ENCODE measurements at places on chromosomes 3 and 15.

DNA sequence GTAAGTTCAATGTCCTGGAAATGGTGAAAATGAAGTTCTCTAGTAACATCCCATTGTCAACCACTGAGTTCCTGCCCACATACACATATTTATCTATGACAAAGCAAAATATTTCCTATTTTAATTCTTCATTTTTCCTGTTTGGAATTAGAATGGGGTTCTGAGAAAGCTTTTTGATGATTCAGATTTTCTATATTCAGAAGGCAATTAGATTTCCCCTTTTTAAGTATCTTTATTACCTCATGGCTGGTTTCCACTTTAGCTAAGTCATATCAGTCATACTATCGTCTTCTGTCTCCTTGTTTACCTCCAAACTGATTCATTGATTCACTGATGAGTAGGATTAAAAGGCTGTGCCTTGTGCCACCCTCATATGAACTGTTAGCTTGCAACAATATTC is 17.9 kb downstream of the ETFA start:
- no peak for DNase-seq

DNA sequence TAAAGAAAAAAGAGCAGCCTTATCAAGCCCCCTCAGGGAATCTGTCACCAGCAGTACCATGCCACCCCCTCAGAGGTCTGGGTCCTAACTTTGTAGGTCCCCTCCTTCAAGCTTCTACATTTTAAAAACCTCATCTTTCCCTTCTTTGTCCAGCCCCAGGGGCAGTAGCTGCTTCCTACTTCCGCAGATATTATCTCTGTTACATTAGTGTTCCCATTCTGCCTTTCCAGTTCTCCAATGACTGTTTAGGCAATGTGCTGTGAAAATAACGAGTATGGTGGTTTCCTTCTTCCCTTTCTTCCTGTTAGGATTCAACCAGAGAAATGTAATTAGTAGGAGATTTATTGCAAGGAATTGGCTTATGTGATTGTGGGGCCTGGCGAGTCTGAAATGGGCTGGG is 126.1 kb upstream of the TNIK start:
- DNase-seq = no peak

DNA sequence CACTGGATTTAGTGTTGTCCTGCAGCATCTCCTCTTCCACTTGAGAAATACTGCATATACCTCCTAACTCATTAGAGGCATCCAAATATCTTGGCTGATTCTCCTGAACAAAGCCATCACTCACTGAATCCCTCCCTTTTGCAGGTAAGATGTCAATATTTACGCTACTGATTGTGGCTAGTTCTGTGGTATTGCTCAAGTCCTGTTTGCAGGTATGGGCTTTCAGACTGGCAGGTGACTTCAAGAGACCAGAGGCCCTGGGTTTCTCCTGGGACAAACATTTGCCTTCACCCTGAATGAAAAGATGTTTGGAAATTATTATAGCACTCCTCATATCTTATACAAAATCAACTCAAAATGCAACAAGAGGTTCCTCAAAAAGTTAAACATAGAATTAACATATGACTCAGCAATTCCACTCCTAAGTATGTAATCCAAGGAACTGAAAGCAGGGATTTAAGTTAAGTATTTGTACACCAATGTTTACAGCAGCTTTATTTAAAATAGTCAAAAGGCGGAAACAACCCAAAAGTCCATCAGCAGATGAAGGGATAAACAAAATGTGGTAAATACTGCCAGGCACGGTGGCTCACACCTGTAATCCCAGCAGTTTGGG is 18.6 kb downstream of the NEK4 start:
- DNase-seq = no peak

DNA sequence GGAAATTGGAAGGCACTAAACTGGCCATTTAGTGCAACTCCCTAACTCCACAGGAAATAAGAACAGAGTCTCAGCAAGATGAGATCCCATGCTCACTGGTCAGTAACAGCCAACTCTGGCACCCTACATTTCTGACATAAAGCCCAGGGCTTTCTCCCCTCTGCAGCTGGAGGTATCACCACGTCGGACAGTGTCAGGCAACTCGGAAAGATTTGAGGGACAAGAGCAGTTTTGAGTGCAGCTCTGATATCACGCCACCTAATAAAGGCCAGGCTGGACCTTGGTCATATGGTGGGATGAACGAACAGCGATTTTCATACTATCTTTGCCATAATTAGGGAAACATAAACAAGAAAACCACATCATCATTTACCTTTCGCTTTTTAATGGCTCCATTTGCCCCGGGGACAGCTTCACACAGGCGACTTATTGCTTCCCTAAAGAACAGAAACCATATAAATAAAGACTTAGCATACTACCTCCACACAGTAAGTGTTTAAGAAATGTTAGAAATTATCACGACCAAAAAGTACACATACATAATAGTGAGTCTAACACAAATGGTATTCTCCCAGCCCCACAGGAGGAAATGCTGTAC is 12.5 kb downstream of the EID1 start:
- DNase-seq = no peak

- peak; percentile 47 for DNase-seq
Measured at GRCh38 chr3:16600780-16601536, 4.3 kb downstream of the DAZL start.

DNA sequence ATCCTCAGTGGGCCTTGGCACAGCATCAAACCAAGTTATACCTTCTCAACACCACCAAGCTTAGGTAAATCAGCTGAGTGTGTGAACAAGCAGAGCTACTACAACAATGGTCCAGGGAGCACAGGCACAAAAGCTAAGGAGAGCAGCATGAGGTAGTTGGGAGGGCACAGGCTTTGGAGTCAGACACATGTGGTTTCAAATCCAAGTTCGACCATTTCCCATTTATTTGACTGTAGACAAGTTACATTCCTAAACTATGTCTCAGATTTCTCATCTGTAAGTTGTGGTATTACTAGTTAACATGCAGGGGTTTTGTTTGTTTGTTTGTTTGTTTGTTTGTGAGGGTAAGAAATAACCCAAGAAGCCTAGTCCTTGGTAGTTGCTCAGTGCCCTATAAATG is 46.9 kb downstream of the MLH1 start:
- DNase-seq = no peak

GRCh38 chr3:135141160-135141559 is 346.1 kb downstream of the EPHB1 start:
- DNase-seq = no peak

GRCh38 chr3:55620351-55621025 is 133.4 kb upstream of the WNT5A start:
- DNase-seq = no peak

GRCh38 chr15:29055876-29056275 is 170.1 kb downstream of the APBA2 start:
- no peak for DNase-seq

DNA sequence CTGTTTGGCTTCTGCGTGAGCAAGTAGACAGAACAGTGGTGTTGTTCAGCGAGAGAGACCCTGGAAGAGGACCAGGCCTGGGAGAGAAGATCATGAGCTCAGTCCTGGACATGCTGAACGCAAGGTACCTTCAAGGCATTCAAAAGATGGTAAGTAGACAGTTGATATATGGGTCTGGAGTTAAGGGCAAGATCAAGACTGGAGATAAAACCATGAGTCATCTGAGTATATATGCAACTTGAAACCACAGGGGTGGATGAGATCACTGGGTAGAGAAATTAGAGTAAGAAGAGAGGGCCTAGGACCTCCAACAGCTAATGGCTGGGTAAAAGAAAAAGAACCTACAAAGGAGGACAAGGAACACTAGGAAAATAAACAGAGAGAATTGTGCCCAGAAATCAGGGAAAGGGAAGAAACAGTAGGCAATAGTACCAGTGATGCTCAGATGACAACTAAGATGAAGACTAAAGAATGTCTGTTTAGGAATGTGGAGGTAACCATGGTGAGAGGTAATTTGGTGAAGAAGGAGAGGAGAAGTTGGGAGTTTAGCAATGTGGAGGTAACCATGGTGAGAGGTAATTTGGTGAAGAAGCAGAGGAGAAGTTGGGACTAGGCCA is 343.2 kb upstream of the ADAMTS9 start:
- no peak for DNase-seq

DNA sequence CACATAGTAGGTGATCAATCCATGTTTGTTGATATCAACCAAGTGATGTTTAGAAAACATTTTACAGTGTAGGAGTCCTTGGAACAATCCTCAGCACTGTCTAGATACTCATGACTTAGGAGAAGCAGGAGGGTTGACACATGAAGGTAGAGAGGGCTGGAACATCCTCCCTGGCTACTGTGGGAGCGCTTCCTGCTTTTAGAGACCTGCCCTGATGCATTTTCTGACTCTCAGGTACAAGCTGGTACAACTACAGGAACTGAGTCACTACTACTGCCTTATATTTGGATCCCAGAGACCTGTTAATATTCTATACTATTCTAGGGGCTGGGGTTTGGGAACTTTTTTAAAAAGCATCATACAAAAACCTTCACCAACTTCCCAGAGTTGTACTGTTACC is 20.1 kb downstream of the GPR156 start:
- no peak for DNase-seq

- no peak for DNase-seq
Measured at GRCh38 chr3:50259432-50260026, 9.4 kb upstream of the SEMA3B start.

DNA sequence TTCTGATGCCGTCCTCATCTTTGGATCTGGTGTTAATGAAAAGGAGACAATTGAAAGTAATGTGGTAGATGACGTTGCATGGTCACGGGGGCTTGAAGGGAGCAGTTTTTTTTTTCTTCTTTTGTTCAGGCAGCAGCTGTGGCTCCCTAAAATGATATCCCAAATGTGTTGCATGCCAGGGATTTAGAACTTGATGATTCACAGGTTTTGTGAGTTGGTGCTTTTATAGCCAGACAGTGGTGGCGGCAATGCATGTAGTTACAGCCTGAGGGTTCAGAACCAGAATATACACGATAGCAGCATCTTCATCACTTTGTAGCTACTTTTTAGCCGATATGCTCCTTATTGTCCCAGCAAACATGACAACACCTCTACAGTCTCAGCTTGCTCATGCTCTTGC is 133.4 kb downstream of the CHST2 start:
- DNase-seq = no peak

DNA sequence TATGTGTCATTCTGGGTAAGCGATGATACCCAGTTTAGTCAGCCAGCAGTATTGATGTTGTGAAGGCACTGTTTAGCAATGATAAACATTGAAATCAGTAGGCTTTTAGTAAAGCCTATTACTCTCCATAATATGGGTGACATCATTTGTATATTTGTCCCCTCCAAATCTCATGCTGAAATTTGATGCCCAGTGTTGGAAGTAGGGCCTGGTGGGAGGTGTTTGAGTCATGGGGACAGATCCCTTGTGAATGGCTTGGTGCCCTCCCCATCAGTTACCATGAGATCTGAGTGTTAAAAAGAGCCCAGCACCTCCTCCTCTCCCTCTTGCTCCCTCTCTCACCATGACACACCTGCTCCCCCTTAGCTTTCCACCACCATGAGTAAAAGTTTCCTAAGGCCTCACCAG is 31.4 kb upstream of the FAN1 start:
- DNase-seq = no peak

GRCh38 chr3:159763011-159763601 is 225.5 kb upstream of the IL12A start:
- DNase-seq = no peak

- DNase-seq = no peak
Measured at GRCh38 chr3:45034612-45035252, 8.6 kb downstream of the CLEC3B start.

GRCh38 chr15:60154764-60155325 is 150.7 kb downstream of the FOXB1 start:
- no peak for DNase-seq

- no peak for DNase-seq
Measured at GRCh38 chr3:94928921-94929320, 866.1 kb downstream of the NSUN3 start.

- no peak for DNase-seq
Measured at GRCh38 chr15:74497584-74497983, 36.6 kb upstream of the UBL7 start.

GRCh38 chr3:48960841-48961413 is 29.1 kb upstream of the P4HTM start:
- no peak for DNase-seq

GRCh38 chr3:27844052-27844675 is 122.0 kb upstream of the EOMES start:
- no peak for DNase-seq

GRCh38 chr15:35289024-35289617 is 204.0 kb upstream of the NANOGP8 start:
- no peak for DNase-seq

GRCh38 chr3:147119989-147120388 is 286.4 kb downstream of the ZIC4 start:
- DNase-seq = no peak

DNA sequence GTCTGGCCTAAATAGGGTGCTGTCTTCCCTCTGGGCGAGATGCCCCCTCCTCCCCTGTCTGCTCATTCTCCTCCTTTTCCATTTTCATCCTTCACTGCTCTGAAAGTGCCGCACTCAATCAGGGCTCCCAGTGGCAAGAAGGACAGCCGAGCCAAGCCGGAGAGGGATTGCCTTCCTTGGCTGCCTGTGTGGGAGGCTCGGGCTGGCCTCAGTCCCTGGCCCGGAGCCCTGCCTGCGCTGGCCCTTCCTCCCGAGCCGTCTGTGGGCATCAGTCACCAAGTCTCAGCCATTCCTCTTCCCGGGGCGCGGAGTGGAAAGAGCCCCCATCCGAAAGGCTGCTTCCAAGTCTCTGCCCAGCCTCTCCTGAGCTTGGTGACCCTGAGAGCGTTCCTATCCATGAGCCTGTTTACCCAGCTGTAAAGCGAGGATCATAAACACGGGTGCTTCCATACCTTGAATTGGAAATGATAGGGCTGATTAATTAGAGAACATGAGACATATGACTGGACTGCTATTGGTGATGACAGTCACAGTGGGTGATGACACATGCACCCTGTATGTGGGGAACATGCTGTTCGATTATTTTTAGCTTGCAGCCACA is 59.1 kb upstream of the TLE3 start:
- no peak for DNase-seq

DNA sequence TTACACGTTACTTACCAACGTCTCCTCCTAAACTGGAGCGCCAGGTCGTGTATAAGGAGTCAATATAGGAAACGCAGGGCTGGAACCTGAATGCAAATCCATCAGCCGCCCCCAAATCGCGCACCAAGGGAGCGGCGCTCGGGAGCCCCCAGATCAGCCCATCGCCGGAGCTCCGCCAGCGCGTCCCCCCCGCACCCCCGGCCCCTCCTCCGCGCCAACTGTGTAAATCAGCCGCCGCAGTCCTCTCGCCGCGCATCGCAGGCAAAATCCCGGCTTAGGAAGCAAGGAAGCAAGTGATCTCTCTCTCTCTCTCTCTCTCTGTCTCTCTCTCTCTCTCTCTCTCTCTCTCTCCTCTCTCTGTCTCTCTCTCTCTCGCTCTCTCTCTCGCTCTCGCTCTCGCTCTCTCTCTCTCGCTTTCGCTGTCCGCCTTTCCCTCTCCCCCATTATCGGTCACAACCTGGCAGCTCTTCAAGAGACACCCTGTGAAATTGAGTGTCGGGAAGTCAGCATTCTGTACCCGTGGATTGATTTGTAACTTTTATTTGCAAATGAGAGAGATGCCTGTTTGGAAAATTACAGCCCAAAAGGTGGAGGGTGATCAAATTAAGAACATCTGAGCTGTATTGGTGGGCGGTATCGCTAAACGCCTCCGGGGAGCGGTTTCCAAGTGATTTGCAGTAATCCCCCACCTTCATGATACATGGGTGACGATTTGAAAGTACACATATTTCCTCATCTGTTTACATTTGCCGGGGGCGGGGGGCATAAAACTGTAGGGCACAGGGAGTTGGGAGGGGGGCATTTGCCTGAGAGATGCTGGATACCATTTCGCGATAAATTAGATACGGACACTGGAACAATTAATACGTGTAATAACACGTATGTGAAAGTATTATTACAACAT is 645 bp upstream of the SLITRK3 start:
- DNase-seq = no peak

Data from stimulated activated CD4-positive, alpha-beta T cell treated with anti-CD3 and anti-CD28 coated beads, Interleukin-15, amount 100 ng/mL, for 1 hour (primary cell).